ENCODE measurements at places on chromosomes 1 and 21.

DNA sequence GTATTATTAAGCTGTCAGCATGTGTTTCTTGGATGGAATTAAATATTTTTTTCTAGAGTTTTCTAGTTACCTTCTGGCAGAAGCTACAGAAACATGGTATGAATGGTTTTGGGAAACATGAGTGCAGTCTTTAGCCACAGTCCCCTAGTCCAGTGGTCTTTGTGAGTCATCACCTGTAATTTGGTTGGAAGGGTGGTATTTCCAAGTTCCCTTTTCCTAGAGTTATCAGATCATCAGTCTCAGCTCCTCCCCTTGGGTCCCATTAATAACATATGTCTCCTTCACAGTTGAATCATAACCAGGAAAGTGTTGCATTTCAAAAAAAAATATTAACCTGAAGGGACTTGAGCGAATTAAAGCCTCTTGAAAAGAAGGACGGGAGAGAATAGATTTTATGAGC, 27.0 kb downstream of the ELAVL4 start:
- no peak for DNase-seq

GRCh38 chr1:208600456-208601190, 356.4 kb upstream of the PLXNA2 start:
- no peak for DNase-seq

GRCh38 chr1:176735201-176735600, 272.2 kb downstream of the PAPPA2 start:
- DNase-seq, result no peak

- DNase-seq, result no peak
These were observed 216.1 kb downstream of the PBX1 start for GRCh38 chr1:164774819-164775654.

DNA sequence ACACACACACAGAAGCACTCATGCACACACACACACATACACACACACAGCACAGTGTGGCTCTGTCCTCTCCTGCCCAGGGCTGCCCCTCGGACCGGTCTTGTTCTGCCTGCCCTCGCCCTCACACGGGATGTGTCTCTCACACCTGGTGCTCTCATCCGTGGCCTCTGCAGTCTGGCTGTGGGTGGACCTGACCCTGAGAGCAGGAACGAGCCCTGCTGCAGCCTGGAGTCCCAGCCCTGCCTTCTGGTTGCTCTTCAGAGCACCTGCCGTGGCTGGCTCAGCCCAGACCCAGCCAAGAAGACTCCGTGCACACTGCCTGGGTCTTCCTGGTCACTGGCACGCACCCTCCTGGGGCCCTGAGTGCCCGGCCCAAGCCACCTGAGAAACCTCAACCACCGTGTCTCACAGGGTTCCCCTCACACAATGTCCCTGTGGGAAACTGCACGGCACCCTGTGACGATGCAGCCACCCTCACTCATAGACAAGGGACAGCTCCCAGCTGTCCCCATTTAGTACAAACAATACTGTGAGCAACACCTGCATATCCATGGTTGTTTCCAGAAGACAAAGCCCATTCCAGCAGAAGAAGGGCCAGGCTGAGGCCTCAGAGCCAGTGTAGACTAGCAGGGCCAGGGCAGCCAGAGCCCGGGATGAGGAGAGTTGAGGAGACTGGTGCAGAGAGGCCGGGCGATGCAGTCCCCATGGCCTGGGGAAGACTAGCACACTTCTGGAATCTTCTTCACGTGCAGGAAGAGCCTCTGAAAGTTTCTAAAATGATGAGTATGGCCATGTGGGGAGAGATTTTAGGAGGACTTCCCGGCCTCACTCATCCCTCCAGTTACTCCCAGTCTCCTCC, 234.0 kb downstream of the NPHP4 start:
- no peak for DNase-seq

DNA sequence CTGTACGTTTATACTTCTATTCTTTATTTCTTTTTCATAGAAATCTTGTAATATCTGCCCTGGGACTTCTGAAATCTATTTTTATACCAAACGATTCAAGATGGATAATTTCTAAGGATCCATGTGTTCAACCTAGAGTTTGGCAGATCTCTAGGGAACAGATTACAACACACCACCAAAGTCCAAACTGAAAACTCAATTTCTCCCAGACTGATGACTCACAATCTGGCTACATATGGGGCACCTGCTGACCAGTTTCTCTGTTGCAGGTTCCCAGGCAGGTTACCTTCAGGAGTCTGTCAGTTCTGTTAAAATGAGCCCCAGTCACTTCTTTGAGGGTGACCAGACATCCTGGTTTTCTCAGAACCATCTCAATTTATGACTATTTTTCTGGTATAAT, 439.4 kb downstream of the GPATCH2 start:
- DNase-seq, result no peak

Measured in urinary bladder (tissue), 4 donors.